Activated CD4-positive, alpha-beta T cell treated with anti-CD3 and anti-CD28 coated beads, Interleukin-2, amount 50 U/mL, for 48 hours (primary cell): ENCODE measurements at places on chromosomes 5 and 9.

- DNase-seq = no peak
These were observed 151.1 kb upstream of the TAS2R1 start for GRCh38 chr5:9781275-9781674.

- DNase-seq = no peak
These were observed 6.5 kb downstream of the LRRC26 start for GRCh38 chr9:137163365-137163715.

DNA sequence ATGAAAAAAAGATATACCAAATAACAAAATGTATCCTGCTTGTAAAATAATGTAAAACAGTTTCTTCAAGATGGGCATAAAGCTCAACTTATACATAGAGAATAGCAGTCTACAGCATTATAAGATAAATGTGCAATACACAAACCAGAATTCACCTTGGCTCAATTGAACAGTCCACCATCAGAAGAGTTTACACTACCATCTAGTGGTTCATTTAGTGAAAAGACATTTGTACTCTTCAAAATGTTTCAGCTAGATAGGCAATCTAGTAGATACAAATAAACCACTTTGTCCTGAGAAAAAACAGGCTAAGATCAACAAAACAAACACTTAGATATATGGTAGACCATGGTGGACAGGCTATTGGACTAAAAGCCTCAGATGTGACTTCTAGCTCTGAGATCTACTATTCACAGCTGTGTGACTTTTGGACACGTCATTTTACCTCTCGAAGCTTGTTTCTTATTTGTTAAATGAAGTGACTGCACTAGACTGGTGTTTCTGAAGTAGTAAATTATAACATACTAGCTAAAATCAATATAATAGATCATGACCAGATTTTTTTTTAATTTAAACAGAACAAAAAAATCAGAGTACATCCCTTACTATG, 22.1 kb upstream of the TPD52L3 start:
- DNase-seq = no peak

GRCh38 chr5:73940026-73940425, 314.0 kb downstream of the ARHGEF28 start:
- no peak for DNase-seq
